ENCODE measurements at places on chromosomes 5 and 9.

- DNase-seq: no peak
Observed at GRCh38 chr5:168740092-168740800, 161.1 kb upstream of the PANK3 start.

- no peak for DNase-seq
Observed at GRCh38 chr9:131319486-131319885, 30.0 kb downstream of the PLPP7 start.

- DNase-seq: no peak
Observed at GRCh38 chr9:111828193-111828592, 33.5 kb upstream of the SHOC1 start.

DNA sequence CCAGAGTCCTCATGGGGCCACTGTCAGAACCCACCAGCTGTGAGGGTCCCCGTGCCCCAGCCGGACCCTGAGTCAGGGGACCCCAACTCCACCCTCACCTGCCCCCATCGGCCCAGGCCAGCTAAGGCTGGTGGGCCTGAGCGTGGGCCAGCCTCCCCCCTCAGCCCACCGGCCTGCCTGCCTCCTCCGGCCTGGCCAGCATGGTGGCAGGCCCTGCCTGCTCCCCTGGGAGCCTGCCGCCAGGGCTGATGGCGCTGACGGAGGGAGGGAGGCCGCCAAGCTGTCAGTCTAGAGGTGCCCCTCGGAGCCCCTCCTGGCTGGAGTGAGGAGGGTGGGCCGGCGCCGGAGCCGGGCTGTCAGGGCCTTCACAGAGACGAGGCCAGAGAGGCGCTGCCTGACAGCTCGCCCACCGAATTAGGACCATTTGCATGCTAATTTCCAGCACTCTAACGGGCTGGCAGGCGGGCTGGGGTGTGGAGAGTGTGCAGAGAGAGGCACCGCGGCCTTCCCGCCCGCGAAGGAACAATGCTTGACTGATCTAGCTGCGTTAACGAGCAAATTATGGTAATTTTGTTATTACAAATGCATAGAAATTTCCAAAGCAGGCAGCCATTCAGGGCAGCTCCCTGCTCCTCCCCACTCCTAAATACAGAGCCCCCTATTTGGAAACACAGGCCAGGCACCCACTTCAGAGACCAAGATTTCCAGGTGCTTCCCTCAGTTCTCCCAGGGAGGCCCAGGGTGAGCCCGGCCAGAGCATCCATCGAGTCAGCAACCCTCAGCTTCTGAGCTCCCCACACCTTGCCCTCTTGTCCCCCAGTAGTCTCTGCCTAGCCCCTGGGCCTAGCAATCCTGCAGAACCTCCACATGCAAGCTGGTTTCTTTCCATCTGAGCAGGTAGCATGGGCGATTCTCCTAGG is 169.3 kb downstream of the PAX5 start:
- DNase-seq: no peak

- DNase-seq: no peak
Observed at GRCh38 chr5:97735209-97735608, 552.2 kb upstream of the RIOK2 start.

DNA sequence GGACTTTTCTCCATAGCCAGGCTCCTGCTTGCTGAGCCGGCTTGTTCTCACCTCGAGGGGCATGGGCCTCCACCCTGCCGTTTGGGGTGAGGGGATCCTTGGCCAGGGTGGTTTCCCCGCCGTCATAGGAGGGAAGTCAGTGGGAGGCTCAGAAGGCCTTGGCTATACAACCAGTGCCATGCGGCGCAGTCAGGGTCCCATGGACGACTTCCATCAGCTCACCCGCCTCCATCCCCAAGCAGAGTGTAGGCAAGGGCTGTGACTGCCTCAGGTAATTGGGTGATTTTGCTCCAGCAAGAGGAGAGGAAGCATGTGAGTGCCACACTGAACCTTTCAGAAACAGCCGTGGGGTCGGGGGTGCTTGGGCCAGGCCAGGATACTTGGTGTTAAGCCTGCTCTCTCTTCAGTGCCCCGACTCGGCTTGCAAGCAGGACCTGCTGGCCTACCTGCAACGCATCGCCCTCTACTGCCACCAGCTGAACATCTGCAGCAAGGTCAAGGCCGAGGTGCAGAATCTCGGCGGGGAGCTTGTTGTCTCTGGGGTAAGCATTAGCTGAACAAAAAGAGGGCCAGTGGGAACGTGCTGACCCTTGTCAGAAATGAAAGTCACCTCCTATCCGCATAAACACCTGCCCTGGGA is 57.2 kb upstream of the LRRTM2 start:
- no peak for DNase-seq

- no peak for DNase-seq
Observed at GRCh38 chr9:126490214-126490631, 123.5 kb upstream of the LMX1B start.
